ENCODE measurements at places on chromosomes 3 and 15.

GRCh38 chr3:150074697-150075416, 104.2 kb upstream of the PFN2 start:
- DNase-seq = no peak

- no peak for DNase-seq
Observed at GRCh38 chr3:9508781-9509180, 44.8 kb downstream of the LHFPL4 start.

- no peak for DNase-seq
Observed at GRCh38 chr3:65576966-65577365, 461.8 kb downstream of the MAGI1 start.

GRCh38 chr15:80070840-80071239, 11.4 kb downstream of the ZFAND6 start:
- no peak for DNase-seq

DNA sequence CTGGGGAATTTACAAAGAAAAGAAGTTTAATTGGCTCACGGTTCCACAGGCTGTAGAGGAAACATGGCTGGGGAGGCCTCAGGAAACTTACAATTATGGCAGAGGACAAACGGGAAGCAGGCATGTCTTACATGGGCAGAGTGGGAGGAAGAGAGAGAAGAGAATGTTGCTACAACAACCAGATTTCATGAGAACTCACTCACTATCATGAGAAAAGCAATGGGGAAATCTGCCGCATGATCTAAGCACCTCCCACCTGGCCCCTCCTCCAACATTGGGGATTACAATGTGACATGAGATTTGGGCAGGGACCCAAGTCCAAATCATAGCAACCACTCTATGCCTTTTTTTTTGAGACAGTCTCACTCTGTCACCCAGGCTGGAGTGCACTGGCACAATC, 28.8 kb downstream of the PCNP start:
- DNase-seq = no peak

- DNase-seq = no peak
Observed at GRCh38 chr3:176584413-176585176, 612.7 kb downstream of the TBL1XR1 start.

DNA sequence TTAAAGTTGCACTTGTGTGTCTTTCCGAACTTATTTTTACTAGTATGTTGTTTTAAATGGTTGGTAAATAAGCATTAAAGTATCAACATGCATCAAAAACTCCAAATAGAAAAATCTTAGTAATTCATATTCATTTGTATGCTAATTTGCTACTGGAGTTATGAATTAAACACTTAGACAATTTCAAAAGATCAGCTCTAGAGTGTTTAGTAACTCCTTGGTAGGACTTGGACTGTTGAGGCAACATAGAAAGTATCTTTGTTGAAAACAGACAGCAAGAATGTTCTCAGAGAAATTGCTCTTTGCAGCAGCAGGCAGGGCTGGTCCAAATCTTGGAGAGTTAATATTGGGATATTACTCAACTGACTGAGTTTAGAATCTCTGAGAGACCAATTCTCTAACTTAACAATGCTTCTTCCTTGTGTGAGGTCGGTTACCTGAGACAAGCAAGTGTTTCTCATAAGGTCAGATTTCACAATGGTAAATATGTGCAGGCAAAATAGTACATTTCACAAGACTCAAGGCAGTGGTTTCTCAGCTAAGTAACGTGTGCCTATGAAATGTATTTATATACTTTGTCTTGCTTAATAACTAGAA, 147.8 kb upstream of the IL12A start:
- no peak for DNase-seq

DNA sequence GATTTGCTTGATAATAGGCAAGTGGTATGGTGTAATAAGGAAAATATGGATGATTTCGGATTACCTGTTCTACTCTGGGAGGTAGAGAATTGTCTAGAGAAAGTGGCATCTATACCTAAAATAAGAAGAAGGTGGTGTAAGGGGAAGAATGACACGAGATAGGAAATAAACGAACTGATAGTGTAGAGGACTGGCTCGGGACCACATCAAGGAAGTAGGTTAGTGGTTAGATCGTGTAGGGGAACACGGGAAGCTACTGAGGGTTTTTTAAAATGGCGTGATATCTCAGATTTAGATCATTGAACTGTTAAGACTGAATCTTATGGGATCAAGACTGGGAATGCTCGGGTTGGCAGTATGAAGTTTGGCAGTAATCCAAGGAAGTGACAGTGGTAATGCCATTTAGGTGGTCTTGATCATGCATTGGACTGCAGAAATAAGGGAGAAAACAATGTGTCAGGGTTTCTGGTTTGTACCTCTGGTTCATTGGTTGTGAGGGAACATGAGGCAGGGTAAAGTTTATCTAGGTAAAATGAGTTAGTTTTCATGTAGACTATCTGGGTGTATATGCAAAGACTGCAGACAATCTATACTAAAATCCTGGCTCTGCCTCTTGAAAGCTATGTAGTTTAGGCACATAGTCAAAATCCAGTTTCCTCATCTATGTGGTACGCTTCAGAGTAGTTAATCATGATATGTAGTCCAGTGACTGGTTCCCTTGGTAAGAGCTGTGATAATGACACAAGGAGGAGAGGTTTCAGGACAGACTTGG, 7.4 kb downstream of the RPL14 start:
- DNase-seq = no peak

DNA sequence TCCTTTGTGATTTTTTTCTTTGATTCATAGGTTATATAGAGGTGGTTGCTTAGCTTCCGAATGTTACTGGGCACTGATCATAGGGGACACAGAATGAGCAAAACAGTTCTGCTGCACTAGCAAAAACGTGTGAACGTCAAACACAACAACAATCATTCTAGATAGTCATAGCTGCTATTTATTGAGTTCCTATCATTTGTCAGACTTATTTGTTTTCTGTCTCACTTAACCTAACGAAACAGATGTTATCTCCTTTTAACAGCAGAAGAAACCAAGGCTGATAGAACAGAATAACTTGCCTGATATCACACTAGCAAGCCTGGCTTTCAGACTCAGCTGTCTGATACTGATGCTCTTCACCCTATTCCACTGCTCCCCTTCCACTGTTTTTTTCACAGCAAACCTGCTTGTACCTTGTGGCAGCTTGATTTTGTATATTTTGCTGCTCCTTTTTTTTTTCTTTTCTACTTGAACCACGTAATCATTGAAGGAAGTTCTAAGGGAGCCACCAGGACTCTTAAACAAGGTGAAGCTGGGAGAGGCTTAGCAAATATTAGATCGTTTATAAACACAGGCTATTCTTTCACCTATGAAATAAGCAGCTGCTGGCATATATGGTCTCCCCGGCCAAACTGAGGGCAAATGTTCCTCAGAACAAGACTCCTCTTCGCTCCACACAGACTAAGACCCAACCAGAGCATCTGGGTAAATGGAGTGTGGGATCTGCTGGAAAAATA, 78.8 kb downstream of the MCF2L2 start:
- no peak for DNase-seq
